ENCODE measurements at places on chromosomes 3 and 15.

GRCh38 chr3:115040673-115041286 is 106.3 kb downstream of the ZBTB20 start:
- DNase-seq, result no peak

GRCh38 chr3:87268646-87269211 is 7.7 kb downstream of the POU1F1 start:
- DNase-seq, result no peak

DNA sequence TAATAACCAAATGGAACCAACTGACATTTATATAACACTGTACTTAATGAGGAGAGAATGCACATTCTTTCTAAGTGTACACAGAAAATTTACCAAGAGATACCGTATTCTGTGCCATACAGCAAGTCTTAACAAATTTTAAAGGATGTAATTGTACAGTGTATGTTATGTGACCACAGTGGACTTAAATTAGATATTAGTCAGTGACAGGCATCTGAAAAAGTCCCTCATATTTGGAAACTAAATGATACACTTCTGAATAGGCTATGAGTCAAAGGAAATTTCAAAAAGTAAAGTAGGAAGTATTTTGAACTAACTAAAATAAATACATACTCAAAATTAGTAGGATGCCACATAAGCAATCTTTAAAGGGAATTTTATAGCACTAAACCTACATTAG is 59.6 kb upstream of the P3H2 start:
- no peak for DNase-seq

GRCh38 chr3:160562952-160563351 is 2.4 kb downstream of the KPNA4 start:
- no peak for DNase-seq

GRCh38 chr3:132290833-132291232 is 26.4 kb upstream of the ACP3 start:
- no peak for DNase-seq

DNA sequence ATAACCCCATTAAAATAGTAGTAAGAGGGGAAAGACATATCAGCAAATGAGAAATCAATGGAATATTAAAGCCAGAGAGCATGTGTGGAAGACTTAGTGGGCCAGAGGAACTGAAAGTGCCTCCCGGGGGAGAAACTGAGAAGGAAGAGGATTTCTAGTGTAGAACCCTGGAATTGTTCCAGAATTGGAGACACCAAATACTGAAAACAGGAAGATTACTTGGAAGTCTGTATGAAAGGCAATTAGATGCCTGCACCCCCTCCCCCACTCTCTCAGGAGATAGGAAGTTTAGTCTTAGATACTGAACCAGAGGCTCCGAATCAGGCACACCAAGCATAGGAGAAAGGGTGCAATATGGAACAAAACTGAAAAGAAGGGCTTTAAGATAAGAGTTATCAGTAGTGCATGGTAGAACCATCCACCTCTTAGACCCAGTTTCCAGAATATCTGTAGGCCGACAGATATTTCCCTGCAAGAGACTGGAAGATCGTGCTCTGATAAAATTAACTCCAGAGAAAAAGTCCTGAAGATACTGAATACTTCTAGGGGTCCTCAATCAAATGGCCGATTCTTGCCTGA is 32.4 kb downstream of the KLHL18 start:
- DNase-seq, result peak; percentile 64

- no peak for DNase-seq
Observed at GRCh38 chr3:194079702-194080172, 56.2 kb upstream of the HES1 start.

GRCh38 chr3:45597171-45597570 is 2.6 kb downstream of the LIMD1 start:
- DNase-seq, result no peak

GRCh38 chr3:167350245-167350862 is 29.7 kb downstream of the ZBBX start:
- no peak for DNase-seq

DNA sequence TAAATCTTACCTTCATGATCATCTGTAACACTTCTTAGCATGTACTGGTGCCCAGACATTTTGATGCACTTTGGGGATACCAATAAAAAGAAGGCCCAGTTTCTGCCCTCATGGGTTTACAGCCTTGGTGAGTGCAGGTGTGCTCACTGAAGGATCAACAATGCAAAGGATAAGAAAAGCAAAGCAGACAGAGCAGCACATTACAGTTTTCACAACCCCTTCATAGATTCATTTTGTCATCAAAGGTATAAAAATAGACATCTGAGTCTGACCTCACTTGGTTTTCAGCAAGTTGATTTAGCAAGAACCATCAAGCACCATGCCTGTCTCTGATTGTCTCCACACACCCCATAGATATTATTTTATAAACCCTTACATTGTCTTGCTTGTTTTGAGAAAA is 77.6 kb downstream of the BFSP2 start:
- DNase-seq, result no peak

- peak; percentile 86 for DNase-seq
Observed at GRCh38 chr15:47293466-47294162, 423.7 kb upstream of the SEMA6D start.

DNA sequence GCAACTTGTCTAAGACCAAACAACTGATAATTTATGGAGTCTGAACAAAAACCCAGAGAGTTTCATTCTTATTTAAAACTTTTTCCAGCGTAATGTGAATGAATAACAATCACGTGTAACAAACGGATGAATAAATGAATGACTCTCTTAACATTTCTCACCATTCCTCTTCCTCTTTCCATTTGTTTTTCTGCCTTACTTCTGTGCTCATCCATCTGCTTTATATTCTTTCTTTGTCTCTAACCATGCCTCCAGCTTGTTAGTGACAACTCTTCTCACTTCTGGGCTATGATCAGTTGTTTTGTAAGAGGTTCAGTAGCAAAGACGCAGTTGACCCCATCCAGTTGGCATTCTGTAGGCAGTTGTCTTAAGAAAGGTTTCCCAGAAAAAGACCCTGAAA is 133.7 kb upstream of the MB21D2 start:
- no peak for DNase-seq

Measured in sciatic nerve (tissue), 2 donors.